ENCODE measurements at places on chromosomes 11 and 22.

DNA sequence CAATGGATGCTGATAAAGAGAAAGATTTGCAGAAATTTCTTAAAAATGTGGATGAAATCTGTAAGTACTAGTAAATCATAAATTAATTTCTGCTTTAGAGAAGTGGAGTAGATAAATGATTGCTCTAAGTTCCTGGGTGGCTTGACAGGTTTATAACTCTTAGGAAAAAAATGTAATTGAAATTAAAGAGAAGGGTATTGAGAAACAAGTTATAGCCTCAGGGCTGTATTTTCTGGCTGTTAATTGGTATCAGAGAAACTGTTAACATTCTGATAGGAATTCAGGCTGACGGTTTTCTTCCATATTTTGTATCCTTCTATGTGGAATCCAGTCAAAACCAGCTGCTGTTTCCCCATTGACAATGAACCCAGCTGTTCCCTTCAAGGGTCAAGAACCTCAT, 1.9 kb downstream of the TTC12 start:
- no peak for DNase-seq

DNA sequence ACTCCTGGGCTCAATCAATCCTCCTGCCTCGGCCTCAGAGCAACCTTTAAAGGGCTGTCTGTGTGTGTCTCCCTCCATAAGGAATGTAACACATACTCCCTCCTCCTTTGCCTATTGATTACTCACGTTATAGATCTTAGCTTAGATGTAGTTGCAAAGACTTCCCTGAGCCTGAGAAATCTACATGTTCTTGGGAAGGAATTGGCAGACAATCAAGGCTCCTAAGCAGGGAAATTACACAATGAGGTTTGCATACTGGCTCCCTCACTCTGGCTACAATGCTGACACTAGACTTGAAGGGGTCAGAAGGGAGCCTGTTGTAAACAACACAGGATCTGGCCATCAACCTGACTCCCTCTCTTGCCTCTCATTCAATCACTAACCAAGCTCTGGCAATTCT, 5.2 kb upstream of the OLFML1 start:
- peak; percentile 65 for DNase-seq

DNA sequence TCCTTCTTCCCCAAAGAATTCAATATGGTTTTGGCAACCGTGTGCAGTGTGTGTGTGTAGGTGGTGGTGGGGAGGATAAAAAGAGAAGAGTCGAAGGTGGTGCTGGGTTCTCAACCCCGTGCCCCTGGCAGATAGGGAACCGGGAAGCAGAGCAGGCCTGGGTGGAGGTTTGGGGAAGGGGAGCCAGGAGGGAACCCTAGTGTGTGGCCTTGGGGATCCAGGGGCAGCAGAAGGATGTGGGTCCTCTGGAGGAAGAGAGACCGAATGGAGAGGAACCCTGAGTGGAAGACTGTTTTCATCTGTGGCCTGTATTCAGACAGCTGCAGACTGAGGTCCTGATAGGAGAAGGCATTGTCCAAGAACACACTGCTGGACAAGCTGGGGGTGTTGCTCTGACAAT, 73.3 kb upstream of the B3GAT1 start:
- DNase-seq = no peak

- DNase-seq = no peak
Measured at GRCh38 chr11:113351480-113351879, 36.1 kb upstream of the ANKK1 start.

GRCh38 chr22:48729499-48730171, 1098.0 kb downstream of the BRD1 start:
- no peak for DNase-seq

GRCh38 chr11:44580701-44581100, 15.2 kb downstream of the CD82 start:
- no peak for DNase-seq

GRCh38 chr22:35275580-35275979, 18.3 kb downstream of the HMGXB4 start:
- DNase-seq = peak; percentile 62

- DNase-seq = peak; percentile 56
Measured at GRCh38 chr11:96272529-96273222, 70.3 kb downstream of the MAML2 start.

DNA sequence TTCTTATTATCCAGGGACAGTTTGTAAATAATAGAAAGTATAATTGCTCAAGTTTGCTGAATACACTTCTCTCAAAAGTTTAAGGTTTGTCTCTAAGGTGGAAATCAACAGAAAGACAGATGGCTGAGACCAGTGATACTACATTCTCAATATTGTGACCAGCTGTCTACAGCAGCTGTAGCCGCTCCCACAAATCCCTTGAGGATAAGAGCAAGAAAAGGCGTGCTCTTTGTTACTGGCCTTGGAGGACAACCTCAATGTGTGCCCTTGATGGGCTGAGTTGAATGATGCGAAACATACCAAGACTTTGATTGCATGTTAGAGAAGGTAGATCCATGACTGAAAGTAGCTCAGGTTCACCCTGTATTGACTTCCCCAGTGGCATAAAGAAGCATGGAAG, 6.1 kb downstream of the OR6M1 start:
- no peak for DNase-seq

- DNase-seq = no peak
Measured at GRCh38 chr11:95289378-95290101, 58.5 kb upstream of the SESN3 start.

- DNase-seq = no peak
Measured at GRCh38 chr22:44740307-44740706, 12.1 kb upstream of the ARHGAP8 start.

DNA sequence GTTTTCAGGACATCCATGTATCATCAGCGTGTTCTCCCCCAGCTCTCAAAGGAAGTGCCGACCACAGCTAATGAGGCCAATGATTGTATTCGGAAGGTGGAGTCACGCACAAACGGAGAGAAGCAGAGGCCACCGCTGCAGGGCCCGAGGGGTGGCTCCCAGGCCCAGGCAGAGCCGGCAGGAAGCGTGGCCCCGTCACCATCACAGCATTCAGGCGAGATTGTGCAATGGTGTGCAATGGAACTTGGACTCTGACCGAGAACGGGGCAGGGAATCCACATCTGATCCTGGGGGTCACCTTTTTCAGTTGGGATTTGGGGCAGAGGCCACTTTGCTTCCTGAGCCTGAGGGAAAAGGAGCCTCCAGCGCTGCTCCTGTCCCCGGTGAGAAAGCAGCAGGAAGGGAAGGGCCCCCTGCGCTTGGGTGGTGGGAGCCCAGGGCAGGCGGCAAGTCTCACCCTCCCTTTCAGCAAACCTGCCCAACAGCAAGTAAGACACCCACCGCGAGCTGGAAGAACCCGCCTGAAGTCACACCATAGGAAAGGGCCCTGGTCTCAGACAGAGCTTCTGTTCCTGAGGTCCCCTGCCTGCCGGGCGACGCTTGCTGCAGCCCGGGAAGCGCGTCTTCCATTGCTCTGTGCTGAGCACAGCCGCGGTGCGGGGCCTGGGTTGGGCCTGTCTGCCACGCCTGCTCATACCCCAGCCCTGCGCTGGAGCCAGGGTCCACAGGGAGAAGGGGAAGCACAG, 1430.7 kb downstream of the BRD1 start:
- no peak for DNase-seq

DNA sequence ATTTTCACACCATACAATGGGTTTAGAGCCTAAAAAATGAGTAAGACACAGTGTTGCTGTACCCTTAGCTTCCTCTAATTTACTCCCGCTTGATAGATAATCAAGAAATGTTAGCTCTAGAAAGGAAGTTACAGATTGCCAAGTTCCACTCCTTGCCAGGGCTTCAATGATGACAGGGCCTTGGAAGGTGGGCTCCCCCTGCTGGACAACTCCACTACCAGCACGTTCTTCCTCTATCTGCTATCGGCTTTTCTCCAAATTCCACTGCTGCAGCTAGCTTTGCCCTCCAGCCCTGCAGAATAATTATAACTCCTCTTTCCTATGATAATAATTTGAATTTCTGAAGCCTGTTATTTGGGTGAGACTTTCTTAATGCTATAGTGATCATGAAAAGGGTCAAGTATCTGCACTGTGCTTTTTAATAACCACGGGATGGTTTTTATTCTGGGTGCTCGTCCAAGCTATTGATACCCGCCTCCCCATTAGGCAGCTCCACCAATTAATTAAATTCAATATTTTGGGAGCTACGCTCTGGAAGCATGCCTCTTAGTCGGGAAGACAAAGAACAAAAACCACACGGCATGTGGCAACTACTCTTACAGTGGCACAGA, 9.0 kb downstream of the SYN3 start:
- peak; percentile 77 for DNase-seq

- DNase-seq = peak; percentile 57
Measured at GRCh38 chr22:21044931-21045584, 688 bp upstream of the LRRC74B start.

DNA sequence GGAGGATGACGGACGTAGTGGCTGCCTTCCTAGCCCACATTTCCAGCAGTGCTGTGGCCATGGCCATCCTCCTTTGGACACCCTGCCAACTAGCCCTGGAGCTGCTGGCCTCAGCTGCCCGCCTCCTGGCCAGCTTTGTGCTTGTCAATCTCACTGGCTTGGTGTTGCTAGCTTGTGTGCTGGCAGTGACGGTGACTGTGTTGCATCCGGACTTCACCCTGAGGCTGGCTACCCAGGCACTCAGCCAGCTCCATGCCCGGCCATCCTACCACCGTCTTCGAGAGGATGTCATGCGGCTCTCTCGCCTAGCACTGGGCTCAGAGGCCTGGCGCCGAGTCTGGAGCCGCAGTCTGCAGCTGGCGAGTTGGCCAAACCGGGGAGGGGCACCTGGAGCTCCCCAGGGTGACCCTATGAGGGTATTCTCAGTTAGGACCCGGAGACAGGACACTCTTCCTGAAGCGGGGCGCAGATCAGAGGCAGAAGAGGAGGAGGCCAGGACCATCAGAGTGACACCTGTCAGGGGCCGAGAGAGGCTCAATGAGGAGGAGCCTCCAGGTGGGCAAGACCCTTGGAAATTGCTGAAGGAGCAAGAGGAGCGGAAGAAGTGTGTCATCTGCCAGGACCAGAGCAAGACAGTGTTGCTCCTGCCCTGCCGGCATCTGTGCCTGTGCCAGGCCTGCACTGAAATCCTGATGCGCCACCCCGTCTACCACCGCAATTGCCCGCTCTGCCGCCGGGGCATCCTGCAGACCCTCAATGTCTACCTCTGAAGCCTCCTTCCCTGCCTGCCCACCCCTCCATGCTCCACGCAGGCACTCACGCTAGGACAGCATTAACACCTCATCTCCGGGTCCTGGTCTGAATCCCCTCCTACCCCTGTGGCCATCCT, 1.6 kb downstream of the RNF26 start:
- no peak for DNase-seq

- DNase-seq = no peak
Measured at GRCh38 chr22:46421267-46421666, 85.8 kb downstream of the TRMU start.

DNA sequence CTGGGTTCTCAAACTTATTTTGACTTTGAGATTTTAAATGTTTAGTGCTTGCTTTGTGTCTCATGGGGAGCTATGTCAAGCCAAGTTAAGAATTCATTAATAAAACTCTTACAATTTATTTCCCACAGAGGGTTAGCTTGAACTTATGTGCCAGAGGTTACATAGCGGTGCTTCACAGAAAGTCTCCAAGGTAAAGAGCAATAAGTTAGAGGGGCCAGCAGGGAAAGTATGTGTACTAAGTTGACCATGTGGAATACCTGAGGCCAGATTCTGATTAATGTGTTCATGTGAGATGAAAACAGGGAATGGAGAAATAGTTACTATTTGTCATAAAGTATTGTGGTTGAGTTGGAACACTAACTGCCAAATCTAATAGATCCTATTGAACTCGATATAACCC, 149.3 kb downstream of the TMEM135 start:
- no peak for DNase-seq

DNA sequence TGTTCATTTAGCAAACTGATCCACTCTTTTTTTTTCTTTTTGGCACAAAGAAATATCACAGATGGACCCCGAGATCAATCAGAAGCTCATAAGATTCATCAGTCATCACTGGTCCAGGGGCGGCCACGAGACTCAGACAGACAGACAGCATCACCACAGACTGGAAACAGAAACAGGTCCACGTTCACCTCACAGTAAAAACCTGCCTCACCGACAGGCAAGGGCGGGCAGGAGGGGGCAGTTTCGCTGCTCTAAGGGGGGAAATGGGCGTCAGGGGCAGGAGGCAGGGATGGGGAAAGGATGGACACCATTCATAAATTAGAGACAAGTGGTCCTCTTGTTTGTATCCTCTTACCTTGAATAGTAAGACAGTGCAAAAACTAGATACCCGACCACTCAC, 16.5 kb downstream of the CHST1 start:
- no peak for DNase-seq

- no peak for DNase-seq
Measured at GRCh38 chr11:2315395-2316168, 13.8 kb downstream of the TSPAN32 start.

- DNase-seq = no peak
Measured at GRCh38 chr11:78417175-78417887, at the start of gene GAB2. Gene GAB2 (minus strand): TSS chr11:78417820. CDS start chr11:78417720, 100 bp downstream.

DNA sequence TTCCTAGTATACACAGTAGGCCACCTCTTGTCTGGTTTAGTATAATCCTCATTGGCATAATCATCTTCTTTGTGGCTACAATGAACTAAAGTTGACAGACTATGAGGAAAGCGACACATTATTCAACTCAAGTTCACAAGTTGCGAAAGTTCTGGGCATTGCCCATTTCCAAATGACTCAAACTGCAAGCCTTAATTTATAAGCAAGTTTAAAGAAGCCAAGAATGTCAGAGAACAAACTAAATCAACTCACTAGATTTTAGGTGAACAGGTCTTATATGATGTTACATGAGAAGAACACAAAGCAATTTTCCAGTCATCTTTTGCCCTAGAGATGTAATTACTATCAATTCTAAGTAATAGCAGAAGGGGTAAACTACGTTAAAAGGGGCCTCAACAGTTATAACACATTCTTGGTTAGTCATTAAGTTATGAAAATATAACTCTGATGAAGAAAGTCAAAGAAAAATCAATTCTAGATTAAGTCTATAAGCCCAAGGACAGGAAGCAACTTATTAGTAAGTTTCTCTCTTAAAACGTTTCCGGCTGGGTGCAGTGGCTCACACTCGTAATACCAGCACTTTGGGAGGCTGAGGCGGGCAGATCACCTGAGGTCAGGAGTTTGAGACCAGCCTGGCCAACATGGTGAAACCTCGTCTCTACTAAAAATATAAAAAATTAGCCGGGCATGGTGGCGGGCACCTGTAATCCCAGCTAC, 21.5 kb downstream of the PICALM start:
- peak; percentile 73 for DNase-seq

GRCh38 chr11:26841818-26842473, 120.1 kb upstream of the SLC5A12 start:
- peak; percentile 67 for DNase-seq
